ENCODE measurements at places on chromosomes 12 and 14. TPM values are rescaled to one million over a fixed set of nuclear protein-coding genes. Genes with fewer than 3 reads are reported as not detected.

The LYZ gene
- total RNA-seq, result not detected

The DERA gene
- 73.1 TPM for total RNA-seq

The B3GNT4 gene
- total RNA-seq, result 9.4 TPM

The PPP2R3C gene
- total RNA-seq, result 15.2 TPM

The PRB3 gene
- not detected for total RNA-seq

The MEG3 gene
- total RNA-seq, result 5.1 TPM

The OR10P1 gene
- total RNA-seq, result not detected

The GSG1 gene
- total RNA-seq, result not detected

The MRPL51 gene
- 64.6 TPM for total RNA-seq

The RBP5 gene
- total RNA-seq, result not detected

The ARMH4 gene
- total RNA-seq, result 1.4 TPM

The PRIMA1 gene
- total RNA-seq, result not detected

The KLHL42 gene
- total RNA-seq, result 24.1 TPM

The GPR84 gene
- total RNA-seq, result not detected

The ZCRB1 gene
- total RNA-seq, result 20.2 TPM

The WNT5B gene
- total RNA-seq, result 0.43 TPM

The ACOT6 gene
- total RNA-seq, result 0.43 TPM

The MIP gene
- not detected for total RNA-seq

The CCDC177 gene
- not detected for total RNA-seq

The ADAM21 gene
- 0.64 TPM for total RNA-seq

The SLCO1B1 gene
- total RNA-seq, result not detected

The GSKIP gene
- total RNA-seq, result 103 TPM

The MUCL1 gene
- total RNA-seq, result not detected

The ANO4 gene
- total RNA-seq, result 0.43 TPM

The GYS2 gene
- not detected for total RNA-seq

The SLC22A17 gene
- 8.7 TPM for total RNA-seq

The ERP27 gene
- total RNA-seq, result not detected

The RD3L gene
- total RNA-seq, result not detected

The FAM181A gene
- not detected for total RNA-seq

The PLD4 gene
- total RNA-seq, result not detected

The HOXC9 gene
- 0.72 TPM for total RNA-seq

The MTHFD1 gene
- total RNA-seq, result 33.0 TPM

The ZDHHC22 gene
- not detected for total RNA-seq

The DBX2 gene
- total RNA-seq, result not detected

The GUCY2C gene
- total RNA-seq, result not detected

The MYO1H gene
- not detected for total RNA-seq

The FAM161B gene
- total RNA-seq, result 0.96 TPM

The TSPAN8 gene
- not detected for total RNA-seq

The RNASE1 gene
- not detected for total RNA-seq

The NR1H4 gene
- total RNA-seq, result 3.6 TPM

The OR4K13 gene
- total RNA-seq, result not detected

The PTGER2 gene
- not detected for total RNA-seq

The FBLN5 gene
- total RNA-seq, result 0.24 TPM

The DACT1 gene
- not detected for total RNA-seq

The TSPAN11 gene
- under 0.01 TPM for total RNA-seq

The KLHL33 gene
- total RNA-seq, result not detected

The TPI1 gene
- total RNA-seq, result 1,092 TPM

The AQP2 gene
- total RNA-seq, result not detected

The KRT6C gene
- 155 TPM for total RNA-seq

The PLXNC1 gene
- 0.48 TPM for total RNA-seq

The WSCD2 gene
- total RNA-seq, result not detected

The SCYL2 gene
- total RNA-seq, result 37.5 TPM

The ACYP1 gene
- 4.3 TPM for total RNA-seq

The FGF23 gene
- not detected for total RNA-seq

The TBX3 gene
- 3.6 TPM for total RNA-seq

The SFSWAP gene
- total RNA-seq, result 10.4 TPM

The NTN4 gene
- 108 TPM for total RNA-seq

The VDR gene
- total RNA-seq, result 5.5 TPM
